AG04449 (cell line): ENCODE measurements at places on chromosomes 4 and X.
A peak's percentile ranks its signal among the peaks of the same experiment; 100 is the strongest.

DNA sequence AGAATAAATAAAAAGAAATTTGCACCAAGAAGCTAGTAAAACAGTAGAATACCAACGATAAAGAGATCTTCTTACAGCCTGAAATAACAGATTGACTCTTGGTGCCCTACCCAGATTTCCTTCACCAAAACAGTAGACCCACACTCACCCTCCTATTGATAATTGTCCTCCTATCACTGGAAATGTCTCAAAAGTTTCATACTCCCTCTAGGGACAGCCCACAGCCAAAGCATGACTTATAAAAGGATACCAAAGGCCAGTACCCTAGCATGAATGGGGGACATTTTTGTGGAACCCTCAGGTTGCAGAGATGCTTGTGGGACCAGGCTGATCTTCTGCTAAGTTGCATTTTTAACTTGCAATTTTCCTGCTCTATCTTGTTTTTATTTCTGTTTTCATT, 104.1 kb downstream of the INPP4B start:
- no peak for DNase-seq

DNA sequence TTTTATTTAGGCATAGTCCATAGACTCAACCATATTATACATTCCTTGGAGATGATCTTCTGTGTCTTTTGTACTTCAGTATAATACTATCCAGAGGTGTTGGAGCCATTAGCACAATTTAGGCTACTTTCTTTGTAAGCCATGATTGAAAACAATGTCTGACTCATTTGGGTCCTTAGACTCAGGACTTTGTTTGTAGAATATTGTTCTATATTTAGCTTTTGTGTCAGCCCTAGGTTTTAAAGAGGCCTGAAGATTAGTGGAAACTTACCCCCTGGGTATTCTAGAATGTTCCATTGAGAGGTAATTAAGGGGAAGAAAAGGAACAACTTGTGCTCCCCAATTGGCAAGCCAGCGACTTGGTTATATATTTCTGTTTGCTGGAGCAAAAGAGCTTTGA, 145.2 kb upstream of the SCML1 start:
- no peak for DNase-seq

DNA sequence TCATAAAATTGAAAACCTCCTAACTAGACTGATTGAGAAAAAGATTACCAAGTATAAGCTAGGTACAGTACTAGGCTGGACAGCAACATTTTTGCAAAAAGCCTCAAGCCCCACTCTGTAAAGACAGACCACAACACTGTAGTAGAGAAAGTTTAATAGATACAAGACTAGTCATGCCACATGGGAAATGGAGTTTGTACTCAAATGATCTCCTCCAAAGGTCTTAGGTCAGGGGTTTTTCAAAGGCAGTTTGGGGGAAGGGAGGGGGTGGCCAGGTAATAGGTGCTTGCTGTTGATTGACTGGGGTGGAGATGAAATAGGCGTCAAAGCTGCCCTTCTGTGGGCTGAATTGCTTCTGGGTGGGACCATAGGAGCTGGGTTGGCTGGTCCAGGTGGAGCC, 14.2 kb downstream of the CNGA1 start:
- no peak for DNase-seq

- peak; percentile 28 for DNase-seq
Measured at GRCh38 chr4:182978152-182978827, 61.1 kb upstream of the DCTD start.

DNA sequence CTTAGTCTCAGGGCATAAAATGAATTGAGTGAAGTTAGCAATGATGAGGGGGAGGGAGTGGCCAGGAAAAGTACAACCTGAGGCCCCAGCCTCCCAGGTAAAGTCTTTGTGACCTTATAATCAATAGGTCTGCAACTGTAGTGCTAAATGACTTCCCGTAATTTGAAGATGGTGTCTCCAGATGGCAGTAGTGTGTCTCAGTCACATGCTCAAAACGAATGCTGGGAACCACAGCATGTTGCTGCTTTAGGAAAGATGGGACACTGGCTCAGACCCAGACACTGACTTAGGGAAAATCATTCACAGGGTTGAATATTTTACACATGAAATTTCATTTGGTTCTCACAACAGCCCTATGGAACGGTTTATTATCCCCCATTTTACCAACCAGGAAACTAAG, 10.3 kb downstream of the SRPX2 start:
- DNase-seq = no peak

- DNase-seq = no peak
Measured at GRCh38 chr4:2248821-2249261, 6.9 kb upstream of the HAUS3 start.

DNA sequence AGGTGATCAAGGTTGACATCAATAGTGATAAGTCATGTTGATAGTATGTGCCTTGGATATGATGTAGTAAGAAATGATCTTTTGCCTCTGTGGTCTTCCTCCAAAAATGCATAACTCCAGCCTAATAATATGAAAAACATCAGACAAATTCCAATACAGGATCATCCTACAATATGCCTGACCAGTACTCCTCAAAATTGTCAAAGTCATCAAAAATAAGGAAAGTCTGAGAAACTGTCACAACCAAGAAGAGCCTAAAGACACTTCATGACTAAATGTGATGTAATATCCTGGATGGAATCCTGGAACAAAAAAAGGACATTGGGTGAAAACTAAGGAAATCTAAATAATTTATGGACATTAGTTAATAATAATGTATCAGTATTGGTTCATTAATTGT, 50.3 kb upstream of the LCORL start:
- no peak for DNase-seq

DNA sequence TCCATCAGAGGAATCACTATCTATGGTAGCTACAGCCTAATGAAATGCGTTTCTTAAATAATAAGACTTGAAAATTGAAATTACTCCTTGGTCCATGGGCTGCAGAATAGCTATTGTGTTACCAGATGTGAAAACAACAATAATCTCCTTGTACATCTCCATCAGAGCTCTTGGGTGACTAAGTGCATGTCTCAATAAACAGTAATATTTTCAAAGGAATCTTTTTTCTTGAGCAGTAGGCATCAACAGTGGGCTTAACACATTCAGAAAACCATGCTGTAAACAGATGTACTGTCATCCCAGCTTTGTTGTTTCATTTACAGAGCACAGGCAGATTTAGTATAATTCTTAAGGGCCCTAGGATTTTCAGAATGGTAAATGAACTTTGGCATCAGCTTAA, 67.3 kb downstream of the GLUD2 start:
- no peak for DNase-seq

DNA sequence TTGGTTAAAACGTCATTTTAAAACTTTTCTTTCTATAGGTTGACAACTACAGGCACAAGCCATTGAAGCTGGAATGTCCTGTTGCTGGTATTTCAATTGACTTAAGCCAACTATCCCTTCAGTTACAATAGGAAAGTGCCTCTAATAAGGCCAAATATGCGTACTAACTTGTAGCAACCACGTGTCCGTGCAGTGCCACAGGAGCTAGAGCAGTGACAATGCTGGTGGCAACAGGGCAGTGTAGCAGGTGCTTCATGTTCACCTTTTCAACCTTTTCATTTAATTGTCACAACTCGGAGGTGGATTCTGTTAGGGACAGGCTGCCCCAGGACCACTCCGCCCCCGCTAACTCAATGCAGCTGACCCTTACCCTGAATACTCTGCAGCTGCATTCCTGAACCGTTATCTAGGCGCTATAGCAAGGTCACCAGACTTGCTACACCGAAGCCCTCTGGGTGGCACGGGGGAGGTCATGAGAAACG, 37.7 kb downstream of the ERVMER34-1 start:
- no peak for DNase-seq

DNA sequence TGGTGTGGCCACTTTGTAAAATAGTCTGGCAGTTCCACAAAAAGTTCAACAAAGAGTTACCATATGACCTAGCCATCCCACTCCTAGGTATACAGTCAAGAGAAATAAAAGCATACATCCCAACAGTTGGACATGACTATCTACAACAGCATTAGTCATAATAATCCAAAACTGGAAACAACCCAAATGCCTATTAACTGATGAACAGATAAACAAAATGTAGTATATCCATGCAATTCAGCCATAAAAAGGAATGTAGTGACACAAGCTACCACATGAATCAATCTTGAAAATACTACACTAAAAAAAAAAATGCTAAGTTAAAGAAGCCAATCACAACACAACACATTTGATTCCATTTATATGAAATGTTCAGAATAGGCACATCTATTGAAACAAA, 16.1 kb downstream of the MED14 start:
- DNase-seq = no peak

- DNase-seq = no peak
Measured at GRCh38 chr4:74330295-74330750, 22.1 kb downstream of the EPGN start.

- no peak for DNase-seq
Measured at GRCh38 chrX:15882704-15883539, 28.3 kb upstream of the AP1S2 start.
